ENCODE measurements at places on chromosomes 13 and 19.

DNA sequence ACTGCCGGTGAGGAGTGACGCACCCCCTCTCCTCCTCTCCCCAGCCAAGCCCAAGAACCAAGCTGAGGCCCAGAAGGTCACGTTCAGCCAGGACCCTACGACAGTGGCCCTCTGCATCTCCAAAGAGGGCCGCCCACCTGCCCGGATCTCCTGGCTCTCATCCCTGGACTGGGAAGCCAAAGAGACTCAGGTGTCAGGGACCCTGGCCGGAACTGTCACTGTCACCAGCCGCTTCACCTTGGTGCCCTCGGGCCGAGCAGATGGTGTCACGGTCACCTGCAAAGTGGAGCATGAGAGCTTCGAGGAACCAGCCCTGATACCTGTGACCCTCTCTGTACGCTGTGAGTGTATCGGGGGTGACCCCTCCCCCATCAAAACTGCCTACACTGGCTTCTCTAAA is 19.2 kb upstream of the TOMM40 start:
- DNase-seq: no peak

GRCh38 chr13:108407495-108407894 is 138.0 kb downstream of the TNFSF13B start:
- DNase-seq: no peak

DNA sequence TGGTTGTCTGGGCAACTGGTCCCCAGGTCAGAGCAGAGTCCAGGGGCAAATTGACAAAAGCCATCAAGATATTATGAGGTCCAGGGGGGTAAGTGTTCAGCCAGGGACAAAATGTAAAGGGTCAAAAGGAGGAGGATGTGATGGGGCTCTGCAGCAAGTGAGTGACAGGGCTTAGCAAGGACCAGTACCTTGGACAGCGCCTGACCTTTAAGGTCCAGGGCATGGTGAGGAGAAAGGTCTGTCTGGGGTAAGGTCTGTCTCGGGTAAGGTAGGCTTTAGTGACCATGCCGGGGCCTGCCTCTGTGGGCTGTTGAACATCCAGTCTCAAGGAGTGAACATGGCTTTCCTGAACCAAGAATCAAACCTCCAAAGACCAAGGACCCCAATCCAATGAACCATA is 6.3 kb upstream of the ZNF358 start:
- no peak for DNase-seq

DNA sequence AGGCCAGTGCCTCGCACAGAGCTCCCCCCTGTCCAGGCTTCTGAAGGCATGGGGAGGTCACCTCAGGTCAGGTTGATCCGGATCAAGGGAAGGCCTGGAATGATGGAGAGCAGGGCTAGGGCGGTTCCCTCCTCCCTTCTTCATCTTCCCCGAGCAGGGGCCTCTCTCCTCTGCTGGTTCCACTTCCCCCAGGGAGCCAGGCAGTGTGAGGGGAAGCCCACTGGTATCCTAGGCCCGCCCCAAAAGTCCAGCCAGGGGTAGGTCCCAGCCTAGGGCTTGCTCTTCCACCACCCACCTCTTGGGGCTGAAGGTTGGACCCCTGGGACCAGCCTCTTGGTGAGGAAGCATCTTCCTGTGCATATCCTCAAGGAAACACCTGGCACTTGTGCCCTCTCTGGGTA is 16.4 kb upstream of the PRR19 start:
- no peak for DNase-seq

- no peak for DNase-seq
These were observed 151.1 kb downstream of the SIPA1L3 start for GRCh38 chr19:38057959-38058690.

GRCh38 chr19:12779162-12779993 is 4.0 kb upstream of the HOOK2 start:
- DNase-seq: no peak

GRCh38 chr13:32126278-32126677 is 94.7 kb downstream of the FRY start:
- DNase-seq: no peak

DNA sequence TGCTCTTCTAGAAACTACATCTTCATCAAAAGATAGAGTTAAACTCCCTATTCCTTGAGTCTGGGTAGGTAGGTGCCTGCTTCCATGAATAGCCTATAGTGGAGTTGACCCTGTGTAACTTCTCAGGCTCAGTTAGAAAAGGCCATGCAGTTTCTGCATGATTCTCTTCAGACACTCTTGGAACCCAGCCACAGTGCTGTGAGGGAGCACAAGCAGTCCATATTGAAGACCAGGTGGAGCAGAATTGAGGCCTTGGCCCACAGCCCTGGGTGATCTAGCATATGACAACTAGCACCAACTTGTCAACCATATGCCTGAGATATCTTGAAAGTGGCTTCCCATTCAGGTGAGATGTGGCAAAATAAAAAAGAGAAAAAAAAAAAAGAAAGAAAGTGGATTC is 10.3 kb upstream of the PAN3 start:
- no peak for DNase-seq

- DNase-seq: peak; percentile 27
These were observed 10.5 kb upstream of the B3GNT3 start for GRCh38 chr19:17784201-17785008.

- DNase-seq: no peak
These were observed 9.7 kb downstream of the INAFM1 start for GRCh38 chr19:47284324-47284899.

DNA sequence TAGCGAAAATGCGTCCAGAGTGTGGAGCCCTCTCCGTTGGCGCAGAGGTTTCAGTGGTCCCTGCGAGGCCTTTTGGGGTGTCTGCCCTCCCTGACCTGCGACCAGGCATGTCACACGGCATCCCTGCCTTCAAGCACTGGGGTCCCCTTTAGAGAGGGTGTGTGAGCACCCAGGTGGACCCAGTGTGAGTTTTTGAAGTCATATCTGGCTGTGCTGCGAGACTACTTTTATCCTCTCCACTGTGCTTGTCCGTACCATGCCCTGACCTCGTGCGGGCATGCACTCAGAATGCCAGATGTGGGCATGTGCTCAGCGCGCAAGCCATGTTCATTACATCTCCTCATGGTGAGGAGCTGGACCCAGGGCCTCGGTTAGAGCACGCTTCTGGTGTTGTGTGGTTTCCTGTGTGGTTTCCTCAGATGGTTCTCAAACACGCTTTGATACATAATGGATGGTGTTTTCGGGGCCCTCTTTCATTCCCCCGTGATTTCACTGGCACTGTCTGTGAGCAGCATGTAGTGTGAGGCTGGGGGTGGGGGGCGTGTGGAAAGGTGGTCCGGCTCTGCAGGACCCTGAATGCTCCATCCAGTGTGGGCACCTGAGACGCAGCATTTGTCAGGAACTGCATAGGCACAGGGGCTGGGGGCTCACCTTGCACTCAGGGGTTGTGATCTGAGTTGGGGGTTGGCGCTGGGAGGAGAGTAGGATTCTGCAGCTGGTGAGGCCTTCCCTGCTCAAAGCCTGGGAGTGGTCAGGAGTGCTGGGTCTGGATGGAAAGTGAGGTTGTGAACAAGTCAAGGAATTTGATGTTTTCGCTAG is 2.3 kb downstream of the TFDP1 start:
- no peak for DNase-seq

GRCh38 chr19:52331757-52332156 is 4.3 kb upstream of the ZNF610 start:
- DNase-seq: no peak
